Stimulated activated CD4-positive, alpha-beta T cell treated with anti-CD3 and anti-CD28 coated beads, TNF-alpha, amount 100 ng/mL, for 1 hour (primary cell): ENCODE measurements at places on chromosomes 2 and 18.

- DNase-seq: no peak
These were observed 150.2 kb upstream of the NFATC1 start for GRCh38 chr18:79245517-79246001.

GRCh38 chr2:28071221-28071620 is 180.7 kb downstream of the BABAM2 start:
- no peak for DNase-seq

DNA sequence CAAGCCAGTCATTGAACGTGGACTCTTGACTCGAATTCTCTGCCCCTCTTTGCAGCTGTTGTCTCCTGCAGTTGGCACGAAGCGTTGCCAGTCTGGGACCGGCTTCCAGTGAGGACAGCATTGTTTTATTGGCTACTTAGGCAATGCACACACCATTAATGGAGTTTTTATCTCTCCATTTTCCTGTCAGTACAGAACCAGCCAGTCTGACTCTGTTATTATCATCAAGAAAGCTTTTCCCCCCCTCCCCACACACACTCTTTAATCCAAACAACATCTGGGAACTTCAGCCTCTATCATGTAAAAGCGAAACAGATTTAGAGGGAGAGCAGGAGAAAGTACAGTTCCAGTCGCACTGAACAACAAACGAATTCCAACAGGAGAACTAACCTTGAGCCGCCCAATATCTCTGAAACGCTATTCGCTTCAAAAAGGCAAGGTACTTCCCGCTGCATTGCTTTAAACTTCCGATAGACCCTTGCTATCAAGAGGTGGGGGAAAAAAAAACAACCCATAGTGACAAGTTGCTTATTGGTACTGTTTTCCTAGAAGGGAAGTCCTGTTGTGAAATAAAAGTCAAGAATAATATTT is 38.2 kb downstream of the ACVR1 start:
- DNase-seq: no peak

GRCh38 chr2:174878537-174879147 is 114.4 kb upstream of the CHRNA1 start:
- DNase-seq: no peak

- no peak for DNase-seq
These were observed 6.7 kb downstream of the TGIF1 start for GRCh38 chr18:3456686-3457069.

DNA sequence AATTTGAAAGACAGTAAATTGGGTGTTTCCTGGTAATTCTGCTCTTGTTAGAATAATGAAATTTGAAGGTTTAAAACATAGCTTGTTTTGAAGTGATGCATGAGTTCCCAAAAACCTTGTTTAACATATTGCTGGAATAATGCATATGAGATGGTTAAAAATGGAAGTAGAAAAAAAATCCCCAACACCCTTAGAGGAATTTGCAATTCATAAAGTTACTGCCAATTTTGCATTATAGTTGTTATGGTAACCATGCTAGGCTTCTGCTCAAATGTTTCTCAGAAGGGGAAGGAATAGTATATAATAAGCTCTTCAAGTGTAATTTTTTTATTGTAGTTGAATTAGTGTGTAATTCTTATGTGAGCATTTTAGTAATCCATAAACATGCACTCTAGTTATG is 49.1 kb downstream of the FASTKD2 start:
- no peak for DNase-seq

DNA sequence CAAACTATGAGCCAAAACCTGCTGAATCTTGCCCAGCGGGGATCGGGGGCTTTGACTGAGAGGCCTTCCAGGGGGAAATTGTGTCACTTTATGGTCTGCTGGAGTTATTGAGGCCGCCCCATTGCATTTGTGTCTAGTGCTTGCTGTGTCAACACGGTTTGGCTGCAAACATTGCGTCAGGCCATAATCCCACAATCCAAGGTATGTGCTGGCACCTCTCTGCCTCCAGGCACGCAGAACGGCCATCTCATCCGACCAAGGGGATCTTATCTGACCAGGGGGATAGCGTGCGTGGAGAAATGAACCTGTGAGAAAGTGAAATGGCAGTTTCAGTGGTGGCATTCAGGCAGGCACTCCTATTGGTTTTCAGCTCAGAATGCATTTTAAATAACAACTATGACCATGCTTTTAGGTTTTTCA is 18.1 kb upstream of the LYPD6B start:
- DNase-seq: no peak

- DNase-seq: no peak
These were observed 189.3 kb downstream of the ANAPC1 start for GRCh38 chr2:111694700-111695101.

DNA sequence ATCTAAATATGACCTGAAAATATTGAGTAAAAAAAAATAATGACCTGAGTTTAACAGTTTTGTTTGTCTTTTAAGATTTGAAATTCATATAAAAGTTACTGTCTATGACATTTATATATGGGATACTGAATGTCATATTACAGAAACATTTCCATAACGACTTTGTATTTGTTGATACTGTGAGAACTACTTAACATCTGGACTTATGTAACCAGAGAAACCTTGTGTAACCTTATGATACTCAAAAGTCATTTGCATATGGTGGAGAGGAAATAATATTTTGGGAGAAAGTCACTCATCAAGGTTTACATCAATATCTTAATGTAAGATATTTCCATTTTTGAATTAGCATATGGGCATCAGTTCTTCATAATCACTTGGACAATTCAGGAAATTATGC is 12.6 kb downstream of the MFSD6 start:
- DNase-seq: no peak

DNA sequence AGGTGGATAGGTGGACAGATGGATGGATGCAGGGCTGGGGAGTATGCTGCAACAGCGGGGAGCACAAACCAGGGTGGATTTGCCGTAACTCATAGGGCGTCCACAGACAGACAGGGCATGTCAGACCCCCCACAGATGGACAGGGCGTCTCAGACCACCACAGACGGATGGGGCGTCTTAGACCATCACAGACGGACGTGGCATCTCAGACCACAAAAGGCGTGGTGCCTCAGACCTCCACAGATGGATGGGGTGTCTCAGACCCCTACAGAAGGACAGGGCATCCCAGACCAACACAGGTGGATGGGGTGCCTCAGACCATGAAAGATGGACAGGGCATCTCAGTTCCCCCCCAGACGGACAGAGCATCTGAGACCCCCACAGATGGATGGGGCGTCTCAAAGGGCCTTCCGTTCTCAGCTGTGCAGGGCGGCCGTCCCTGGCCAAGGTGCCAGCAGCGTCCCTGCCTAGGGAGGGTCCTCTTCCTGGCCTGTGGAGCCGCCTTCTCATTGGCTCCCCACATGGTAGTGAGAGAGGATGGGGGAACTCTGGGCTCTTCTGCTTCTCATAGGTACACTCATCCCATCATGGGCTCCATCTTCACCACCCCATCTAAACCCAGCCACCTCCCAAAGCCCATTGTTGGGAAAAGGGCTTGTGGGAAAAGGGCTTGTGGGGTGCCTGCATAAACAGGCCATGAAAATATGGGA is 2.1 kb downstream of the ANKMY1 start:
- DNase-seq: no peak

- no peak for DNase-seq
These were observed 27.2 kb upstream of the EML4 start for GRCh38 chr2:42141687-42142546.

GRCh38 chr18:45652303-45653080 is 37.2 kb downstream of the SLC14A2 start:
- DNase-seq: no peak

DNA sequence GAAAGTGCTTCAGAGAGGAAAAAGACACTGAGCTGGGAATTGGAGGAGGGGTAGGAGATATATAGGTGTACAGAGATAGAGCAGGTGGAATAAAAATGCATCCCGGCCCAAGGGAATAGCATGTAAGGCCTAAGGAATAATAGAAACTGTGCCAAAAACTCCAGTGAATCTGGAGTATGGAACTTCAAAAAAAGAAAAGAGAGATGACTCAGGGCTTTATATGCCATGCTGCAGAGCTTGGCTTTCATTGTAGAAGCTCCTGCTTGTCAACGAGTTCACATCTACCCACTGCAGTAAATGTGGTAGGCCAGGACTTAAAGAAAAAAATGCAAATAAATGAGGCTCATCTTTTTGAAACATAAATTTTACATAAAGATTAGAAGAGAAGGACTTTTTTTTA is 131.8 kb downstream of the MREG start:
- DNase-seq: no peak

DNA sequence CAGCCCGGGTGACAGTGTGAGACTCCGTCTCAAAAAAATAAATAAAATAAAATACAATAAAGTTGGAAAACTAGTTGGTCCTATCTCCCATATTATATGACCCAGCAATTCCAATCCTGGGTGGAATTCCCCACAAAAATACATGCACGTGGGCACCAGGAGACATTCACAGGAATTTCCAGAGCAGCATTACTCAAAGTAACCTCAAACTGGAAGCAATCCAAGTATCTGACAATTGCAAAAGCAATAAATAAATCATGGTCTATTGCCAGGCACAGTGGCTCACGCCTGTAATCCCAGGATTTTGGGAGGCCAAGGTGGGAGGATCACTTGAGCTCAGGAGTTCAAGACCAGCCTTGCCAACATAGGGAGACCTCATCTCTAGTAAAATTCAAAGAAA is 101.2 kb upstream of the MAP4K4 start:
- DNase-seq: no peak

DNA sequence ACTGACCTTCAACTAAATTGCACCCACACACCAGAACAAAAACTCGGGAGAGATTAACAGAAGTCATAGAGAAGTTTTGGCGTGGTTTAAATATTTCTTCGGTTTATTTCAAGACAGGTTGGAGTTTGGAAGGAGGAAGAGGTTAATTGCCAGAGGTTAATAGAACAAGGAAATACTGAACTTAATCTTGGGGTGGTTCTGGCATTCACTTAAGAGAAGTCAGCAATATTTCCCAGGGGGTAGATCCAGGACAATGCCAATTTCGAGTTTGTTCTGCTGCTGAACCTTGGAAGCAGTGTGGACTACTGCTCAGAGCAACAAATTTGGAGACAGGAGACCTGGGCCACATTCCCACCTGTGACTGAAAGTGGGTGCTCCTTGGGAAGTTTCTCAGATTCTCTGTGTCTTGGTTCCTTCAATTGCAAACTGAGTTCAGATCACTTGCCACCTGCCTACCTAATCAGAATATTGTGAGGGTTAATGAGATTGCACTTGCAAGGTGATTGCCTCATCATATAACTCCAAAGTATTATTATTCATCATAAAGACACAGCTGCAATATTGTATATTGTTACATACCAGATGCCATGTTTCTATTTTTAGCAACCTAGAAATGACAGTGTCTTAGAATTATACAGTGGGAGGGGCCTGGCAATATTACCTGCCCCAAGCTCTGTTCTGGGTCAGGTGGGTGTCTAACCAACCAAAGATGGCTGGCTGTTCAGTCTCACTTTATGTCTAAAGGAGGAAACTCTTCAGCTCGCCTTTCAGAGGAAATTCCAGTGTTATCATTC is 217.4 kb downstream of the CDCA7 start:
- DNase-seq: no peak

DNA sequence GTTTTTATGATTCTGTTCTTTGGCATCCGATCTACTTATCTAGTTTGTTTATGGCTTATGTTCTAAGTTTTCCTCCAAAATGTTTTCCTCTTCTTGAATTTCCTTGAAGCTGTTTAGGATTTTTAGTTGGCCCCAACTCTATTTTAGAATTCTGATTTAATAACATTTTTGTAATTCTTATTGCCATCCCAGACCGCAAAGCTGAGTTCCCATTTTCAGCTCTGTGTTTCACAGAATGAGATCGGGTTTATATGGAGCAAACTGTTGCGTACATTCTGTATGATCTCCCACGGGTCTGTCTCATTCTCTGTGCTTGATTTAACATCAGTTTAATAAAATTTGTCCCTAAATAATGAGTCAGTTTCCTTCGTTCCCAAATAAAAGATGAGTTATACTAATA is 59.3 kb downstream of the DPP4 start:
- no peak for DNase-seq

DNA sequence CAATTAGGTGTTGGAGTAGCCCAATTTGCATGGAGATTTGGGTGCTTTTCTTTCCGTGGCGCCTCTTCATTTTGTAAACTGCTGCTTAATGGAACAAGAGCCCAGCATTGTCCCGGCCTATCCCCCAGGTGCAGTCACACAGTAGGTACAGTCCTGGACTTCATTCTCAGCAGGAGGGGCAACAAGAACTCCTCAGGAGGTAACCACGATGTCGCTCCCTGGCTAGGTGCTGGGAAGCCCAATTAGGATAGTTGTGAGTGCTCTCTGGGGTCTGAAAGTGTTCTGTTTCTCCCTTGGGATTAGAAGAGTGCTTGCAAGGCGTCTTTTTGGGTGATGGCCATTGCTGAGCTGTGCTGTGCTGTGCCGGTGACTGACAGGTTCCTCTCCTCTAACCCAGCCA is 53.8 kb downstream of the CABLES1 start:
- no peak for DNase-seq

- no peak for DNase-seq
These were observed 120.9 kb upstream of the COL3A1 start for GRCh38 chr2:188853307-188853706.

- DNase-seq: no peak
These were observed 544.0 kb upstream of the FAM98A start for GRCh38 chr2:34143149-34143548.

DNA sequence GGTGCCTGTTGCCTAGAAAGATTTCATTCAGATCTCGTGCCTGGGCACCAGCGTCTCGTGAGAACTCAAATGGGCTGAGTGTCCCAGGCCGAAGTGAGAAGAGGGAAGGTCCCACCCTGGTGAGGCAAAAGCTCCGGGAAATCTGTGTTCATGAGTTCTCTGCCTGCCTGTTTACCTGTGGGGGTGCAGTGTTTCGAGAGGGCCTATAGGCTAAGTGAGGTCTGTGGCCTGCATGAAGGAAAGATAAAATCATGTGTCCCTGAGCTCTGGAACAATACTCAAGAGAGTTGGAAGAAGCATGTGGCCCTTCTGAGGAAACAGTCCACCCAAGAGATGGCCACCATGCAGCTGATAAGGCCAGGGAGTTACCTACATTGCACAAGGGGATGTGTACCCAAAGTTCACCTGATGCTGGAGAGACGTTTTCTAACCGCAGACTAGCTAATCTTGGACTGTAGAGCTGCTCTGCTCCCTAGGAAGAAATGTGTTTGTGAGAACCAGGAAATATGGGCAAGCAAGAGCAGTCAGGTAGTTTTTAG is 63.5 kb upstream of the ST3GAL5 start:
- no peak for DNase-seq

GRCh38 chr2:36512705-36513104 is 85.3 kb downstream of the FEZ2 start:
- no peak for DNase-seq

DNA sequence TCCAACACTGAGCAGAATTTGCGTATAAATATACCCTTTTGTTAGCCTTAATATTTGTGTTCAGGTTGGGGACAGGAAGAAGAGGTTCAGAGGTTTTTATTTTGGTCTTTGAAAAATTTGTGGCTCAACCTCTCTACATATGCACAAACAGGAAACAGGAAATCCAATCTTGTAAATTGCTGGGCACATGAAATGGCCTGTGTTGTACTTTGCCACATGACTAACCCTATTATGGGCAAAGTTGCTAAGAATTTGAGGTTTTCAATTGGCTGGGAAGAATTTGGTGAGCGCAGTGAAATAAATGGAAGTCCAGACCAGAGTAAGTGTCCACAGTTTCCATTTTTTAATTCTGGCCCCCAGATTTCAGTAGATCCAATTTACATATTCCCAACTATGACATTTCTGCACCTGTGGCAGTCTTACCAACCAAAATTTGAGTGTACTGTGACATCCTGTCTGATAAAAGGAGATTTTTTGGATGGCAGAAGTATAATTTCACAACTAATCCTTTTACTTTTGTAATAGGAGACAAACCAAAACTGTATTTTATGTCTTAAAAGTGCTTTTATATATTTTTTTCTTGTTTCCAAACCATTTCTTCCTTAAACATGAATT is 63.6 kb downstream of the COX7A2L start:
- DNase-seq: no peak
